Osteocyte (in vitro differentiated cells): ENCODE measurements at places on chromosomes 12 and 14. TPM values are rescaled to one million over a fixed set of nuclear protein-coding genes. Genes with fewer than 3 reads are reported as not detected.

KCNMB4 gene
- 1.1 and 1.5 TPM in 2 replicates for total RNA-seq

SLCO1A2 gene
- 2.4 and 3.8 TPM in 2 replicates for total RNA-seq

TGM1 gene
- total RNA-seq = 2.1 and 2.3 TPM in 2 replicates

LBHD2 gene
- not detected in 2 replicates for total RNA-seq

GRCh38 chr14:102540315-102541028 lies 30.9 kb upstream of the ANKRD9 start:
- peak; percentile 82 for DNase-seq

DNA sequence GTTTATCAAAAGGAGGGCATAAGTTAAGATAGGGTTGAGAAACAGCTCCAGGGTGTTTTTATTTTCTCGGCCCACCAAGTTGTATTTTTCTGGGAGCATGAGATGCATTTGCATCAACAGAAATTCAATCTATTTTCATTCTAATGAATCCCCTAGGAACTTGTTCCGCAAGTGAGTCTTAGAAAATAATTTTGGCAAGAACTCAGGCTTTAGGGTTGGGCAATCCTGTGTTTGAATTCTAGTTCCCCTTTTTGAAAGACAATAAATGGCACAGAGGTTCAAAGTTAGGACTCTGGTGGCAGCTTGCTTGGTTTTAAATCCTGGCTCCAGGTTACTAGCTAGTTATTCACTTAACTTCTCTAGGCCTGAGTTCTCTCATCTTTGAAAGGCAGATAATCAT lies 23.7 kb downstream of the SLC5A8 start:
- DNase-seq = no peak

- no peak for DNase-seq
These were observed 45.3 kb downstream of the LLPH start for GRCh38 chr12:66085213-66085612.

- DNase-seq = no peak
These were observed 257.0 kb upstream of the USP15 start for GRCh38 chr12:62003226-62003625.

DNA sequence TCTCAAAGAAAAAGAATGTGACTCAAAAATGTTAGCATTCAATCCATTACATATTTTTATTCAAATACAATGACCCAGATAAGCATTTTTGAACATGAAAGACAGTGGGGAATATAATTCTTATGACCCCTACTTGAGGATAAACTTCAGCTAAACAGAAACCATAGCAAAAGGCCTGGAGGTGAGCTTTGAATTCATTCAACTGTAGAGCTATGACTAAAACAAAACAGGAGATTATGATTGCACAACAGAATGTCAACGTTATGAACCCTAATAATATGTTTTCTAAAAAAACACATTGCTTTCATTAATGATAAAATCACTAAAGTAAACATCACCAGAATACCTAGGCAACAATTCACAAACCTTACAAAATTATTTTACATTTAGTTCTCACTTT lies 27.8 kb downstream of the EFCAB11 start:
- DNase-seq = no peak

- no peak for DNase-seq
These were observed 630.4 kb downstream of the DIO2 start for GRCh38 chr14:79580906-79581305.

DNA sequence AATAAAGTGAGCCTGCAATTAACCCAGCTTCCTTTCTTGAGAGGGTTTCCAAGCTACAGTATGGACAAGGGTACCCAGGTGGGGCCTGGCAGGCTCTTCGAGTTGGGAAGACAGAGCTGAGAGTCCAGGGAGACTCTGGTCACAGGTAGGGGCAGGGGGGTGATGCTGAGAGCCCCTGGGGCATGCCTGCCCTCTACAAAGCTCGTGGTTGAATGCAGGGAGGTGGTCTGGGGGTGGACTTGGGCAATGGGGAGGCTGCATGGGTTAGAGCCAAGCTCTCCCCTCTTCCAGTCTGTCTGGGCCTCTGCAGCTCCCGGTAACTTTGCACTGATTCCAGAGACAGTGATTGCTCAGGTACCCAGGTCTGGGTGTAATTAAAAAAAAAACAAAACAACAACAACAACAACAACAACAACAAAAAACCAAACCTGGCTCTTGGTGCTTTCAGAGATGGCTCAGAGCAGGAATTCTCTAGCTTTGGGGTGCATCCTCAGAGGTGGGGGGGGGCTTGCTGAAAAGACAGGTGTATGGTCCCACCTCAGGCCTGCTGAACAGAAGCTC lies 30.8 kb upstream of the PPP2R5C start:
- DNase-seq = peak; percentile 68

DNA sequence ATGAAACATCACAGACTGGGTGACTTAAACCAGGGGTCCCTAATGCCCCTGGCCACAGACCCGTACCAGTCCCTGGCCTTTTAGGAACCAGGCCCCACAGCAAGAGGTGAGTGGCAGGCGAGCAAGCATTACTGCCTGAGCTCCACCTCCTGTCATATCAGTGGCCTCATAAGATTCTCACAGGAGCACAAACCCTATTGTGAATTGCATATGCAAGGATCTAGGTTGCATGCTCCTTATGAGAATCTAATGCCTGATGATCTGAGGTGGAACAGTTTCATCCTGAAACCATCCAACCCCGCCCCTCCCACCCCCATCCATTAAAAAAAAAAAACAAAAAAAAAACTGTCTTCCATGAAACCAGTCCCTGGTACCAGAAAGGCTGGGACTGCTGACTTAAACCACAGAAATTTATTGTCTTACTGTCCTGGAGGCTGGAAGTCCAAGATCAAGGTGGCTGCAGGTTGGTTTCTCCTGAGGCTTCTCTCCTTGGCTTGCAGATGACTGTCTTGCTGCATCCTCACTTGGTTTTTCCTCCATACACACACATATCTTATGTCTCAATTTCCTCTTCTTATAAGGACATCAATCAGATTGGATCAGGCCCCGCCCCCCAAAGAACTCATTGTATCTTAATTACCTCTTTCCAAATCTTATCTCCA lies 235.9 kb downstream of the CHST11 start:
- DNase-seq = no peak

DNA sequence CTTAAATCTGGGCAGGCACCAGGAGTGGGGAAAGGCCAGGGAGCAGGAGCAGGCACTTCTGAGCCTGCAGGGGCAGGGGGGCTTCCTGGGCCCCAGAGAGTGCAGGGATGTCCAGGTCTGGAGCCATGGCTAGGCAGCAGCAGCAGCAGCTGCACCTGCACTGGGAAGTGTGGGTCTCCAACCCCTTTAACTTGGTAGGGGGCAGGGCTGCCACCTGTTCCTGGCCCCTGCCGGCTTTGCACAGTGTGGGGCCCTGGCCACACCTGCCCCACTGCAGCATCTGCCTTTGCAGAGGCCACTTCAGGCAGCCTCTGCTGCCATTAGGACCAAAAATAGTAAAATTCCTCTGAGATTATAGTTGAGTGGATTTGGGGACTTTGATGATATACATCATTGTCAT lies 138.5 kb downstream of the SLC16A7 start:
- no peak for DNase-seq
